ENCODE measurements at places on chromosomes 12 and 14. TPM values are rescaled to one million over a fixed set of nuclear protein-coding genes. Genes with fewer than 3 reads are reported as not detected.

LYZ gene
- 0.21 TPM for total RNA-seq

MANSC4 gene
- total RNA-seq: not detected

C12orf50 gene
- not detected for total RNA-seq

DNA sequence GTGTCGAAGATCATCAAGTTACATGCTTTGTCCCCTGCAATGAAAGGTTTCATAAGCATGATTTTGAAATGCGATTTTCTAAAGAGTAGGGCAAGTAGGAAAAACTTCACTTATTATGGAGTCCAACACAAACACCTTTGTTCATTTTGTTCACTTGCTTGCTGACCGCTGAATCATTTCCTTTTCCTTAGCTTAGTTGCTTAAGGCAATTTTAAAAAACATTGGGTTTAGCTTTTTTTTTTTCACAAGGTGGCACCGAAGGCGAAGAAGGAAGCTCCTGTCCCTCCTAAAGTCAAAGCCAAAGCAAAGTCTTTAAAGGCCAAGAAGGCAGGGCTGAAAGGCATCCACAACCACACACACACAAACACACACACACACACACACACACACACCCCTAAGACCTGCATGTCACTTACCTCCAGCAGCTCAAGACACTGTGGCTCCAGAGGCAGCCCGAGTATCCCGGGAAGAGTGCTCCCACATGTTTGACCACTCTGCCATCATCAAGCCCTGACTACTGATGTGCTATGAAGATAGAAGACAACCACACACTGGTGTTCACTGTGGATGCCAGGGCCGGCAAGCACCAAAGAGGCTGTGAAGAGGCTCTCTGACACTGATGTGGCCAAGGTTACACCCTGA lies 11.4 kb downstream of the MANSC1 start:
- peaks cover 35% of the 10 kb centered on the region for H3K4me1 ChIP-seq
- peaks cover 5% of the 10 kb centered on the region for H3K36me3 ChIP-seq
- no peak for DNase-seq
- H3K27ac ChIP-seq: peak overlapping the region; percentile 78
- peak overlapping the region; percentile 11 for H3K4me3 ChIP-seq

DNA sequence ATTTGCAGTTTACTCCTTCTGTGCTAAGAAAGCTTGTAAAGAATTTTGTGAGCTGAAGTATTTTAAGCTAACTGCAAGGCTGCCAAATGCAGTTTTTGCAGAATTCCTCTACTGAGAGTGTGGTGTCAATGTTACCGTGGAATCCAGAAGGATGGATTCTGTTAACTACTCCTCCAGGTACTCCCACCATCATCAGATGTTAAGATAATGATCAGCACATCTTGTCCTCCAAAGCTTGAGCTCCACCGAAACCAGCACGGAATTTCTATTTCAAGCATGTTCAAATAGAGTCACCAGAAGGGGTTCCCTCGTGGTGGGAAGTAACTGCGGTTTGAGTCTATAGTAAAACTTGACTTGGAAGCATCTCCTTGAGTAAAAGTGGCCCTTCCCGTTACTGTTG lies 64.3 kb upstream of the CDKN3 start:
- no peaks in the 10 kb centered on the region for H3K36me3 ChIP-seq
- no peak overlapping the region for H3K27ac ChIP-seq
- no peak overlapping the region for H3K4me3 ChIP-seq
- peaks cover 5% of the 10 kb centered on the region for H3K4me1 ChIP-seq
- H3K27me3 ChIP-seq: peaks cover 22% of the 10 kb centered on the region

Data from osteocyte (in vitro differentiated cells).